T-cell (primary cell): ENCODE measurements at places on chromosomes 13 and 19. TPM values are rescaled to one million over a fixed set of nuclear protein-coding genes. Genes with fewer than 3 reads are reported as not detected.

GRCh38 chr13:111971891-111972780 lies 94.8 kb upstream of the SOX1 start:
- H3K36me3 ChIP-seq = no peaks in the 10 kb centered on the region
- no peak overlapping the region for H3K4me3 ChIP-seq
- no peak overlapping the region for H3K27ac ChIP-seq
- H3K27me3 ChIP-seq = no peaks in the 10 kb centered on the region
- DNase-seq = no peak

GRCh38 chr13:73251626-73252265 lies 192.9 kb downstream of the KLF5 start:
- no peaks in the 10 kb centered on the region for H3K36me3 ChIP-seq
- no peak for DNase-seq
- H3K27ac ChIP-seq = no peak overlapping the region

DNA sequence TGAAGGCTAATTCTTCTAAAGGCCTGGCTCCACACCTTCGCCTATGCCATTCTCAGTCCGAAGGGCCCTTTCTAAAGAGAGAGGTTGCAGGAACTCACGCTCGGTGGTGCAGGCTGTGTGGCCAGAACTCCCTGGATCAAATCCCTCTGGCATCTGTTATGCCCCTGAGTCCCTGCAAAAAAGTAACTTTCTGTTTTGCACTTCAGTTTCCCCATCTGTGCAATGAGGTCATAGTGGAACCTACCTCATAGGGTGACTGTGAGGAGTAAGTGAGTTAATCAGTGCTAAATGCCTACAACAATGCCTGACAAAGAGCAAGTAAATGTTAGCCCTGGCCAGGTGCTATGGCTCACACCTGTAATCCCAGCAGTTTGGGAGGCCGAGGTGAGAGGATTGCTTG lies 7.3 kb downstream of the IGSF23 start:
- no peak overlapping the region for H3K27ac ChIP-seq
- H3K36me3 ChIP-seq = no peaks in the 10 kb centered on the region
- DNase-seq = no peak
- H3K4me3 ChIP-seq = no peak overlapping the region

Gene ANGPTL4
- not detected for total RNA-seq

Gene FAAP24
- 1.7 TPM for total RNA-seq
